T47D (cell line): ENCODE measurements at places on chromosomes 7 and 10.

- DNase-seq, result no peak
Observed at GRCh38 chr10:114868870-114869519, 47.4 kb downstream of the FHIP2A start.

DNA sequence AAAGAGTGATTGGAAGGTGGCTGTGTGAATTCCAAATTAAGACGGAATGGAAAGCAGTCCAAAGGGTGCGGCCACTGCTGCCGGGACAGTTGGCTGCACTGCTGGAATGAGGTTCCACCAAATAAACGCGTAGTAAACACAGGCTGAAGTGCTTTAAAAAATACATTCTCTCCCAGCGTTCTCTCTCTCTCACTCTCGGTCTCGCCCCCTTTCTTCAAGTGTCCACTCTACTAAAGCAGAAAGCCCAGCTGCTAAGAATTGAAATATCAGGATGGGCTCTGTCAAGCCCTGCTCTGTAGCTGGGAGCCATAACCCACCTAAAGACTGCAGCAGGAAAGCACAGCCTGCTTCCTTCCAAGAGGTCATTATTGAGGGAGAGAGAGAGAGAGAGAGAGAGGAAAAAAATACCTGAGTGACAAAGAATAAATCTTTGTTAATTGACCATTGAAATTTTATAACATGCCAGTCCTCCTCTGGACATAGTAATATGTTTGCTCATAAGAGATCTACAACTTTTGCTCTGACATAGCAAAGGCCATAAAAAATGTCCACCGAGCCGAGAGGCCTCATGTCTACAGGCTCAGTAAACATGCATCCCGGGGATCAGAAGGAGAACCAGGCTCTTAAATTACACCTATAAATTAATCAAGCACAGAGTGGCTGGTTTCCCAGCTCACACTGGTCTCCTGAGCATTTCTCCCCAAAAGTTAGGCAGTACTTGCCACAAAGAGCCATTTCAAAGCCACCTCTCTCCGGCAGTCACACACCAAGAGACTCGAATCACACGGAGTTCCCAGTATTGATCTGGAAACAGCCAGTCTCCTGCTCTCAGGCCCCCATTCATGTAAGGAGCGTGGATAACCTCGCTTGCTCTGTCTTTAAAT, 72.8 kb downstream of the FGFR2 start:
- no peak for DNase-seq

DNA sequence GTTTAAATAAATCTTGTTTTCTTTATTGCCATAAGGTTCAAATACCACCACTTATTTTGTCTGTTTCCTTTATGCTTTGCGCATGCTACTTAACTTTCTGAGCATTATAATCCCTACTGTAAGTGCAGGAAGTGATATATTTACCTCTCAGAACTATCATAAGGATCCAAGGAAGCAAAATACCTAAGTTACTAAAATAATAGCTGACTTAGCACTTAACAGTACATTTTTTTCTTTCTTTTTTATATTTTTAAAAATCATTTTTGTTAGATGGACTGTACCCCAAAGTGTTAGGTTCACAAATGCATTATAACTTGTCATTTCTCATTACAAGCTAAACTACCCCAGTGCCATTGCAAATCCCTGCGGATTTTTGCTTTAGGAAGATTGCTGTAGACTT, 663.8 kb downstream of the SUGCT start:
- no peak for DNase-seq

GRCh38 chr10:99529591-99530107, 3.1 kb upstream of the NKX2-3 start:
- no peak for DNase-seq

DNA sequence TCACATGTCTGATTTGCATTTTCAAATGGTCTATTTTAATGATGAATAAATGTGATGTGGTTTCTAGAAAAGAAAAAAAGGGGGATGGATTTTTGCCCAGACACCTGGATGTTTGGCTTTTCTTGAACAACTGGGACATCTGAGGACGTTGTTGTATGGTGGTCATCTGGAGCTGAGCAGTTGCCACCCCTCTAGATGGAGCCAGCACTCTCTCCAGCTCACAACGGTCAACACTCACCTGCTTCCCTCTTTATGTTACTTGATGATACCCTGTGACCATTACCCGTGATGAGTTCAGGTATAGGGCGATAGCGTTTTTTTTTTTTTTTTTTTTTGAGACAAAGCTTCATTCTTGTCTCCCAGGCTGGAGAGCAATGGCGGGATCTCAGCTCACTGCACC, 30.1 kb upstream of the PAXIP1 start:
- DNase-seq, result no peak

GRCh38 chr10:66803174-66803573, 122.7 kb upstream of the LRRTM3 start:
- no peak for DNase-seq
